ENCODE measurements at places on chromosomes 1 and 21.

- no peak for DNase-seq
Observed at GRCh38 chr1:34694383-34694782, 60.5 kb upstream of the GJB5 start.

DNA sequence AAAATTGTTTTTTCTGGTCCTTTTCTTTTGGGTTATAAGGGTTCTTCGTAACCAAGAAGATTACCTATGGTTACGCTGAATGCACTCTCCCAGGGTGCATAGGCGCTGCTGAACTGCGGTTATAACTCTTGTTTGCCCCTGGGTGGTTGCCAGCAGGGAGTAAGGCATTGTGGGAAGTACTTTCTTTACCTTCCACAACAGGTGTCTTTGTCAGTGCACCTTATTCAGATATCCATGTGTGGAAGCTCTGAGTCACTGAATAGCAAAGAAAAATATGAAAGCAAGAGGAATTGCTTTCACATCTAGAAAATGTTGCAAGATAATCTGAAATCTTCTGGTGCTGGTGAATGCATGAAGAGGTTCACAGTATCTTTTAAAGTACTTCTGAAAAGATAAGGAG lies 124.4 kb upstream of the CACYBP start:
- DNase-seq, result peak; percentile 71

DNA sequence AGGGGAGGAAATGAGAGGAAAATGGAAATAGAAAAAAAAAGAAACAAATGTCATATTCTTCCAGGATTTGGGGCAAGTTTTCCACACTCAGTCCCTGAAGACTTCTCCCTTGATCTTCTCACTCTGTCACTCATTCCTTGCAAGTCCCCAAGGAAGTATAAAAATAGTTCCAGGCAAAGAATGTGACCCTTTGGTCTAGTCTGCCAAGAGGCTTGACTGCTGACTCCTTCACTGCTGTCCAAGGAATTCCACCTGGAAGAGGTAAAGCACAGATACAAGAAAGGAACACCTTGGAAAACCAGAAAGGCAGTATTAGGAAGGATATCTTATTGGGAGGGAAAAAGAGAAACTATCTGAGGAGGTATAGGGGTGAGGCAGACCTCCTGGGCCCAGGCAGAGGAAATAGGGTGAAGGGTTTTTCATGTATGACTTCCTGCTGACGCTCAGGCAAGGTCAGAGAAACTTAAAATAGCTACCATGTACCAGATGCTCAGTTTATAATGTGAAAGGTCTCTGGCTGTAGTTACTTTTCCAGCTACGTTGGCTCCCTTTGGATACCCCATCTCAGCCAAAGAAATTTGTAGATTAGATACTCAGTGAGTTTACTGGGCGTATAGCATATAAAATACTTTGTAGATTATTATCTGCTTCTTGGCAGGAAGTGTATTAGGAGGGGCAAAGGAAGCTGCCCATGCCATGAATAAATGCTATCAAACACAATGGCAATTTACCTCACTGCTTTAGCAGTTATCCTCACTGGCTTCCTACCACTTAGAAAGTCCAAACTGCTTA lies 2.0 kb upstream of the GJA5 start:
- no peak for DNase-seq

- no peak for DNase-seq
Observed at GRCh38 chr1:230342019-230342418, 84.1 kb downstream of the PGBD5 start.

DNA sequence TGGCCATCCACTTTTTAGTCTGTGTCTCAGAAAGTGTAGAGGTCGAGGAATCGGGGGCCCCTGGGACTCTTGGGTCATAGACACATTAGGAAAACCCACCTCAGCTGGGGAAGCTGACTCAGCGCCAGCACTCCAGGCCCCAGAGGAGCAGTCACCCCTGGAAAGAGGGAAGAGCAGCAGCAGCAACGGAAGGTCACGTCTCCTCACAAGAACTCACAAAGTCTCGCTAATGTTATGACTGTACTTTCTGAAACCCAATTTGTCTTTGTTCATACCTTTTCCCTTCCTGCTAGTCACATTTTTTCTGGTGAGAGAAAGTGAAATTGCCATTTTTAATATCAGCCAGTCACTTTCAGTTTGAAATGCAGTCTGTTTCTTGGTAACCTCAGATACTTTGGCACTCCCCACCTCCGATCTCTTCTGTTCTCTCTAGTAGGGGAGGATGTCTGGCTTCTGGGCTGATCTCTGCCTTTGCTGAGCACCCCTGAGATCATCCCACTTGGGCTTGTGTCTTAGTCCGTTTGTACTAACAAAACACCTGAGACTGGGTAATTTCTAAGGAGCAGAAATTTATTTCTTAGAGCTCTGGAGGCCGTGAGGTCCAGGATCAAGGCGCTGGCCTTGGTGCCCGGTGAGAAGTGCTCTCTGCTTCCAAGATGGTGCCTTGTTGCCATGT lies 6.0 kb upstream of the NLRP3 start:
- no peak for DNase-seq

DNA sequence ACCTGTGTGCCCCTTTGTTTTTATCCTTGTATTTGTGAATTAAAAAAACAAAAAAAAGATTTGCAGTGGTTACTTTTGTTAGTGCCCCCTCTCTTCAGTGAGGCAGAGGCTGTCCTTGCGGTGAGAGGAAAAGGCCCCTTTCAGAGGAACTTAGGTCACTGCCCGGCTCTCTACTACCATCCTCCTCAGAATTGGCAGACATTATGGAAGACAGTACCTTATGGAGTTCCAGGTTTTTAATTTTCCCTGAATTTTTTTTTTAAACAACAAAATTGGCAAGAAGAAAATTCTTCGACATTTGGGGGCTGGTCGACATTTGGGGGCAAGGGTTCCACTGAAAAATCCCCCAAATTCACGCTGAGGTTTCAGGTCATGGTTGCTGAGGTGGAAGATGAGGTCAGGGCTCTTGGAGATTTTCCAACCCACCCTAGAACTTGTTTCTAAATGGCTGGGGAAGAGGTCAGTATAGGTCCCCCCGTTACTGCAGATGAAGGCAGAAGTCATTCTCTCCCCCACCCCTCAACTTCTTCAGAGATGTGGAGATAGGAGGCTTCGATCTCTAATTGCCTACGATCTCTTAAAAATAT lies 5.3 kb downstream of the RXFP4 start:
- DNase-seq, result no peak

GRCh38 chr21:21241391-21241790 lies 243.2 kb downstream of the NCAM2 start:
- no peak for DNase-seq

DNA sequence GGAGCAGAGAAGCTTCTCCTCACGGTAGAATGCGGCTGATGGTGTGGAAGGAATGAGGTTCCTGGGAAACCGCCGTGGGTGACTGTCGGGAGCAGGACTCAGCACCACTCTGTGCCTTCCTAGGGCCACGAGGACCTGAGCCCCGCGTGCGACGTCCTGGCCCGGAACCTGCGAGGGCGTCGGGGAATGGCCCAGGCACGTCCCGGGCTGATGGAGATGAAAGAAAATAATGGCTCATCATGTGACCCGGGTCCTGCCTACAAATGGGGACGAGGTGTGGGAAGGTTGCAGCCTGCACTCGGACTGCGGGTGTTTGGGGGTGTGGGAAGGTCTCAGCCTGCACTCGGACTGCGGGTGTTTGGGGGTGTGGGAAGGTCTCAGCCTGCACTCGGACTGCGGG lies 25.1 kb upstream of the TTLL10 start:
- DNase-seq, result no peak

GRCh38 chr1:155982106-155982505 lies 3.8 kb upstream of the ARHGEF2 start:
- DNase-seq, result no peak

GRCh38 chr1:41110286-41110685 lies 88.8 kb upstream of the SLFNL1 start:
- DNase-seq, result no peak

- DNase-seq, result no peak
Observed at GRCh38 chr1:35111106-35111505, 31.9 kb downstream of the ZMYM1 start.

- DNase-seq, result no peak
Observed at GRCh38 chr1:31437433-31438037, 24.5 kb downstream of the SERINC2 start.

- DNase-seq, result no peak
Observed at GRCh38 chr21:26332867-26333266, 162.3 kb upstream of the APP start.

- no peak for DNase-seq
Observed at GRCh38 chr1:27562534-27563340, 41.2 kb downstream of the AHDC1 start.

DNA sequence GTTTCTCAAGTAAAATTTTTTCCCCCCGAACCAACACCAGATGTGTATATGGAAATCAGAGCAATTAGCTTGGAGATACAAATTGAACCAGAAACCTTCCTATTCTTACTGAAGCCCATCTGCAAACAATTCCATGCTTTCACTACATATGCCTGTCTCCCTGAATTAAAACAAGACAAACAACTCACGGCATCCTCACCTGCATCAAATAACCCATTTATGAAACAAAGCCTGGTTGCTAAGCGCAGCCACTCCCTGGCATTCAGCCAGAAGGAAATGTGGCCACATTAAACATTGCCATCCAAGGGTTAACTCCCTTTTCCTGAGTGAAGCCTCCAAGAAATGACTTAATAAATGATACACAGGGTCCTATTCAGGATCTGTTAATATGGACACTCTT lies 55.3 kb downstream of the APP start:
- DNase-seq, result peak; percentile 98

DNA sequence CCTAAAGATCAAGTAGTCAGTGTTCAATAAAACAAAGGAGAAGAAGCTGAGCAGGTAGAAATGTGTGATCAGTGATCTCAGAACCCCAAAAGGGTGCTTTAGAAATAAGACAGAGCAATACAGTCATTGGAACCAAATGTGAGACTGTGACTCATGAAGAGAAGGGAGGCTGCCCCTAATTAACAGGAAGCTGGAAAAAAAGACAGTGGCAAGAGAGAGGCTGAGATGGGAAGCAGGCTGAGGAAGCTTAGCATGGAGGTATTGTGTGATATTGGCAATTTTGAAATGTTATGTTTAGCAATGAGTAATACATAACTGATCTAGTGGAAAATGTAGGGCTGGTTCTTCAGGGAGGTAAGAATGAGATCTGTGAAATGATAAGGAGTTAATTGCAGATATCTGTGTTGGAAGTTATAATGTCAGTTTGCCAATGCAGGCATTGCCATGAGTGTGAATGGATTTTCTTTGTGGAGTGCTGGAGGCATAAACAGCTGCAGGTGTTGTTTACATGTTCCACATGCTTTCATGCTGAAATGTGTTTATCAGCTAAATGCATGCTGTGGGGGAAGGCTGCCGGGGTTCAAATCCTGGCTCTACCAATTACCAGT lies 90.6 kb upstream of the CACNA1E start:
- DNase-seq, result no peak

GRCh38 chr1:165328136-165328535 lies 28.4 kb downstream of the LMX1A start:
- no peak for DNase-seq

GRCh38 chr1:29504196-29504595 lies 267.9 kb downstream of the PTPRU start:
- no peak for DNase-seq

DNA sequence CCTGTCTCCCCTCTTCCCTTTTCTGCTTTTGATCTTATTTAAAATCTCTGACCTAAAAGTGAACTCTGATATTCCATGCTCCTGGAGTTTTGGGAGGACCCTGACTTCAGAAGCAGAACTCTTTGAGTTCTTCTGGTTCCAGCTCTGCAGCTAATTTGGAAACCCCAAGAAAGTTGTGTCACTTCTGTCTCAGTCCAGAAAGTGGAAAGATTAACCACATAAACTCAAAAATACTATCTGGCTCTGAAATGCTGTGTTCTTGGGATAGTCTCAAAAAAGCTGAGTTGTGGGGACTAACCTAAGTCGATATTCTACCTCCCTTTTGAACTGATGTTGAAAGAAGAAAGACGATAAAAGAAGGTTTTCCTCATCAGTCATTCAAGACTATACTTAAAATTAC lies 59.8 kb downstream of the ITPKB start:
- no peak for DNase-seq

DNA sequence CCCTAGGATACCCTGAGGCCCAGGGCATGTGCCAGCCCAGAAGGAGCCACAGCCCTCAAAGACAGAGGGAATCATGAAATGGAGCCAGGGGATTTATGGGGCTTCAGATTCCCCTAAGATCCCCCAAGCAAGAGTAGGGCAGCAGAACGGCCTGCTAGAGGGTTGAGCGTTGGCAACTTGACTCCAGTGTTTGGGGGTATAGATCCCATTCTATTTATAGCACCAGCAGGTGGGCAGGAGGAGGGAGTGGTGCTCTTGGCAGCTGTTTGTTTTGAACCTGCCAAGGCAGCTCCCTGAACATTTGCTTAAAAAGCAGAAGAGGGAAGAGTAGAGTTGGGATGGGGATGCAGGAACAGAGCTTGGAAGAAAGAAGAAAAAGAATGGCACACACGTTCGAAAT lies 33.7 kb downstream of the GLUL start:
- no peak for DNase-seq

GRCh38 chr21:33265664-33266049 lies 510 bp upstream of the IL10RB start:
- no peak for DNase-seq

GRCh38 chr1:215651867-215652266 lies 84.8 kb downstream of the KCTD3 start:
- DNase-seq, result no peak

DNA sequence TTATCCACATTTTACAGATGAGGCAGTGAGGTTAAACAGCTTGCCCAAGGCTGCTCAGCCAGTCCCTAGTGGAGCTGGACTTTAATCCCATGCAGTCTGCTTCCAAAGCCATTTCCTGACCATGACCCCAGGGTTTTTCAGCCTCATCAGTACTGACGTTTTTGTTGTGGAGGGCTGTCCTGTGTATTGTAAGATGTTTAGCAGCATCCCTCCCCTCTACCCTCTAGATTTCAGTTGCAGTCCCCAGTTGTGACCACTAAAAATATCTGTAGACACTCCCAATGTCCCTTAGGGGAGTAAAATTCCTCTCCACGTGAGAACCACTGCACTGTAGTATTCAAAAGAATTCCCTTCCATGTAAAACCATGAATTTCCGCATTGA lies 30.2 kb upstream of the C1orf105 start:
- no peak for DNase-seq

DNA sequence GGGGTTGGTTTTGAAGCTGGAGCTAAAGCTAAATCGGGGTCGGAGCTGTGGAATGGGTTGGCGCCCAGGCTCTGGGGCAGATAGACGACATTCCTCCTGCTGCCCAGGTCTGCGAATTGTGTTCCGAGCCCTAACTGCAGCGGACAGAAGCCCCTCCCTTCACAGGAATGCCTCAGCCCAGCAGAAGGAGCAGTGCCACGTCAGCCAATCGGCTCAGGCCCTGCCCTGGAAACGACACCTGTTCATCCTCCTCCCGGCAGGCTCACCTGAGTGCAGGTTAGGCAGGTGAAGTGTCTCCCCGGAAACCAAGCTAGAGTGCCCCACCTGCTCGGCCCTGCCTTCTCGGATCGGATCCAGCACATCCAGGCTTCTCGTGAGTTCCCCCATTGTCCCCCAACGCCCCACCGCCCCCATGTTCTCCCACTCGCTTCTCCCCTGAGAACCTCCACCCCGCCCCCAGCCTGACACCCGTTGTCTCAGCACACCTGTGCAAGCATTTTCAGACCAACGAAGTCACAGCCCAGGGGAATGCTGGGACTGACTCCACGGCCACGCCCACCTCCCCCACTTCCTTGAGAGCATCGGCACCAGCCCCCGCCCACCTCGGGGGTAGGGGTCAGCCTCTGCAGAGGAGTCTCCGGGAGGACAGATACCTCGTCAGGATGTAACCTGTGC lies 775 bp downstream of the TMEM125 start:
- no peak for DNase-seq

Measured in NCI-H1417 treated with DMSO at 0.1 percent for 48 hours (cell line).